ENCODE measurements at places on chromosomes 3 and 15.

GRCh38 chr3:152436707-152437590 lies 168.2 kb downstream of the MBNL1 start:
- no peak for DNase-seq

- DNase-seq: peak; percentile 81
Measured at GRCh38 chr15:55588070-55588814, at the start of gene PYGO1. Gene PYGO1 (minus strand): TSS chr15:55588345. CDS start chr15:55587883, 462 bp downstream.

DNA sequence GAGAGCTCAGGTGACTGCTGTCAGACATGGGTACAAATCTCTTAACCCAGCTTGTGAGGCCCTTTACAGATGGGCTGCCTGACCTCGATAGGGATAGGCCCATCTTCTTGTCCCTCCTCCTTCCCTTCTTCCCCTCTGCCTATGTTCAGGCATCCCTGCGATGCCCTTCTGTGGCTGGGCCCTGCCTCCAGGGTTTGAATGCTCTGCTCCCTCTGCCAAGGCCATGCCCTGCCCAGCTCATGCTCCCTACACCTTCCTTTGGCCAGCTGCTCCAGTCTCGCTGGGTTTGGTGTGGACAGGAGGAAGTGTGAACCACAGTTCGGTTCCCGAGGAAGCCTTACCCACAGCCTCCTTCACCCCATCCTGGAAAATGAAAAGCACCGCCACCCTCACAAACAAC lies 4.3 kb downstream of the FYCO1 start:
- DNase-seq: no peak

- peak; percentile 60 for DNase-seq
Measured at GRCh38 chr15:80010131-80010673, 39.2 kb upstream of the BCL2A1 start.

GRCh38 chr15:25891081-25891480 lies 28.0 kb upstream of the ATP10A start:
- no peak for DNase-seq

GRCh38 chr15:58748040-58748851 lies 1.3 kb downstream of the ADAM10 start:
- DNase-seq: peak; percentile 59

GRCh38 chr15:57542505-57542817 lies 49.2 kb upstream of the MYZAP start:
- no peak for DNase-seq

- peak; percentile 6 for DNase-seq
Measured at GRCh38 chr3:108292905-108293328, 3.4 kb upstream of the HHLA2 start.

GRCh38 chr3:48402907-48403306 lies 27.0 kb downstream of the PLXNB1 start:
- no peak for DNase-seq

DNA sequence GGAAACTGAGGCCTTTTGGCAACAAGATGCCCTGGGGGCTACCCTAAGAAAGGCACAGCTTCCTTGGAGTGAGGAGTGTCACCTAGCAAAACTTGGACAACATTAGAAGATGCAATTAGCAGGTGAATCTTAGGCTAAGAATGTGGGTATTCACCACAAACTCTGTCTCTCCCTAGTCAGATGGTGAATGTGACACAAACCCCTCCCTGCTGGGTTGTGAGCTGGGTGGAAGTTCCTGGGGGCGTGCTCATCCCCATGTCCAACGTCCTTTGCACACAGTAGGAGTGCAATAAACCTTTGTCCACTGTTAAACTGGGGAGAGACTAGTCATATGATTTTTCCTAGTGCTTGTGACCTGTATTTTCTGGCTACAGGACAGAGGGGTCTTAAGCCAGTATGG lies 67.1 kb upstream of the SH3GL3 start:
- DNase-seq: no peak

DNA sequence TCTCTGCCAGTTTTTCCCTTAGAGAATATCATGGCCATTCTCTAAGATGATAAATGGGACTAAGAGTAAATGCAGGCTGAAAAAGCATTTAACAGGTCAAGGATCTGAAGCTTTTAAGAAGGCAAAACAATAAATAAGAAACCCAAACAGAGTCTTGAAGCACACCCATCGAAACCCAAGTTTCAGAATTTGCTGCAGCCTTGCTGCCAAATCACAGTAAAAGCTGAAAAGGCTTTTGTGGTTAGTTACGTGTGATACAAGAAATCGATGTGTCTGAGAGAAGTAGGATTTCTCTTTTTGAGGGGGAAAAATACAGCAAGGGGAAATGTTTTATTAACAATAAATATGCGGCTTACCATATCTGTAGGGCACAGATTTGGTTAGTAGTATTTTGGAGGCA lies 92.0 kb downstream of the IGF1R start:
- DNase-seq: no peak

DNA sequence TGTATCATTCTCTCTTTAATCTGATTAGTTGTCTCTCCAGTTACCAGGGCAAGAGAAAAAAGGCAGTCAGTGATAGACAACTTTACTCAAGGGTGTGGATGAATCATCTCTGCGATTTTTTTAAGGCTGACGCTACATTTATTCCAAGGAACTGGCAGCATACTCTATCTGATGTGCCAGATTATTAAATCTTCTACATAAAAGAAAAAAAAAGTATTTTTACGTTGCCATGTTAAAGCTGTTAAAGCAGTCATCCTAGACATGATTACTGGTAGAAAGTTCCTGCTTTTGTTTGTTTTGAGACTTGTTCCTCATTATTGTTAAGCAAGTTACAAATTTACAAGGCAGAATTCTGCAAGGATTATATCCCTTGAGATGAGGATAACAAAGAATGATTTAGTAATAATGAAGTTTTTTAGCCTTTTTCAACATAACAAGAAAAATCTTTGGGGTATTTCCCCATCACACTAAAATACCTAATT lies 121.7 kb downstream of the CBLB start:
- DNase-seq: no peak

DNA sequence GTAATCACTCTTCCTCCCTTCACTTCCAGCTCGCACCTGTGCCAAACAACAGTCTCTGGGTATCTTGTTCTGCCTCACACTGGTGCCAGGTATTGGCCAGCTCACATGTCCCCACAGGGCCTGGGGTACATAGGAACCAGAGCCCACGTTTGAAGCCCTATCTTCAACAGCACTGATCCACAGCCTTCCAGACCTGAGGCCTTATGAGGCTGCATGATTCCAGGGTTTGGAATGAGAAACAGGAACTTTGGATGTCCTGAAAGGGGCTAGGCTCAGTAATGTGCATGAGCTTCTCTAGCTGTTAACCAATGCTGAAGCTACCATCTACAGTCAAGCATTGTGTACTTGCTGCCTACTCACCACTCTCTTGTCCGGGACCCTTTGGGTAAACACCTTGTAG lies 92.4 kb downstream of the GPR156 start:
- no peak for DNase-seq

GRCh38 chr3:136187868-136188267 lies 8.3 kb downstream of the MSL2 start:
- DNase-seq: no peak

- no peak for DNase-seq
Measured at GRCh38 chr15:84082739-84083138, 152.8 kb upstream of the GOLGA6L4 start.

DNA sequence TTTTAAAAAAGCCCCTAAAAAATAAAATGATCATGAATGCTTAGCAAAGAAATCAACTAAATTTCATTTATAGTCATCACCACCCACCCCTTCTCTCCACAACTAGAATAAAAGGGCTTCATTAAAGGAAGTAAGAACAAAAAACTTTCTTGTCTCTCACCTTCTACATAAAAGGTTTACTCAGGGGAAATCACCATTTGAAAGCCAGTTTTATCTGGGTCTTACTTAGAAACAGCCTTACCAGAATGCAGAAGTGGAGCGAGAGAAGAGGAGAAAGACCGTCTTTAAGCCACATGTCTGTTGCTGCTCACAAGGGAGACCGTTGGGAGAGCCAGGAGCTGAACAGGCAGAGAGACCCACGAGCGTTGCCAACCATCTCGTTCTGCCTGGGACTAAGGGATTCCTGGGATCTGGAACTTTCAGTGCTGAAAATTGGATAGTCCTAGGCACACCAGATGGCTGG lies 350.1 kb upstream of the PROK2 start:
- DNase-seq: no peak

DNA sequence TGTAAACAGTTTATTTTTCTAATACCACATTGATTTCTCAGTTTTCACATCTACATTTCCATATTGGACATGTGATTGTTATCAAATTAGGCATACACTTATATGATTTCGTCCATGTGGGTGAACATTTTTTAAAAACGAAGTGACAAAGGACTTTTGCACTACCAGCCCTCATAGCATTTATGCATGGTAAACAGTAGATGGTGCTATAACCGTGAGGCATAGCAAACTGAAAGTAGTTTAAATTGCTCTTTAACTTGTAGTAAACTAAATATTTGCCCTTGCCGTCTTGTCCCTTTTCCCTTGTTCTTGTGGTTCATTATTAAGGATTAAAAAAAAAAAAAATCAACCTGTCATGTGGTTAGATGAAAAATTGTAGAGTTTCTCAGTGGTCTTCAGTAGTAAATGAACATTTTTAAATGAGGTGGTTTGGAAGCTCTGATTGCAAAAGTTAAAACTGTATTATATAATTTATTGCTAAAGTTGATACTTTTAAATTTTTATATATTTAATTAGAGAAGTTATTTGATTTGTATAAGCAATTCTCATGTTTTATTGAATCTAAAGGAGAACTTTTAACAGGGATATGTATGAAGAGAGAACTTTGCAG lies 24.0 kb downstream of the STX19 start:
- peak; percentile 59 for DNase-seq
